ENCODE measurements at places on chromosomes 3 and 15. TPM values are rescaled to one million over a fixed set of nuclear protein-coding genes. Genes with fewer than 3 reads are reported as not detected.

Gene GNAI2
- total RNA-seq, result 476 TPM

Gene COPS2
- total RNA-seq, result 75.5 TPM

Gene NRROS
- total RNA-seq, result 0.08 TPM

Gene ZNF80
- not detected for total RNA-seq

Gene LRRIQ4
- total RNA-seq, result not detected

Gene CFAP100
- not detected for total RNA-seq

Gene PIERCE2
- total RNA-seq, result 2.1 TPM

Gene CCDC54
- total RNA-seq, result not detected

Gene IGSF11
- 0.12 TPM for total RNA-seq

Gene DCLK3
- not detected for total RNA-seq

Gene SNX22
- 0.23 TPM for total RNA-seq

Gene NR2E3
- total RNA-seq, result not detected
